ENCODE measurements at places on chromosomes 3 and 15.

DNA sequence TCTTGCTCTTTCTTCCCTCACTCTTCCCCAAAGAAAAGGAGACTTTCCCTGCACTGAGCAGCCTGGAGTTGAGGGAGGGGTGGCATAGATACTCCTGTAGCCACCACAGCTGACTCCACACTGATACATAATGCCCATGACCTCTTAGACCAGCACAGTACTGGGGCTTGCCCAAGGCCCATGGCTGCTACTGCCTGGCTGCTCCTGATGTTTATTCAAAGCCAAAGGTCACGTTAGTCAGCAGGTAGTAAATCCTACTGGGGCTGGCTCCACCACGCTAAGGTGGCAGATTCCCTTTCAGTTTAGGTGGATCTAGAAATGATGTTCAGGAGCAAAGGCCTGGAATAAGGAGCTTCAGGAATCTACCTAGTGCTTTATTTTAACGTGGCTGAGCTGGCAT is 212.7 kb downstream of the C3orf38 start:
- no peaks in the 10 kb centered on the region for H3K4me1 ChIP-seq
- no peak overlapping the region for H3K27ac ChIP-seq
- H3K27me3 ChIP-seq: no peaks in the 10 kb centered on the region

GRCh38 chr3:58535531-58536500 is 1.2 kb downstream of the ACOX2 start:
- no peak overlapping the region for H3K4me3 ChIP-seq
- DNase-seq: no peak
- H3K27me3 ChIP-seq: peaks cover 4% of the 10 kb centered on the region
- no peak overlapping the region for H3K27ac ChIP-seq
- no peaks in the 10 kb centered on the region for H3K36me3 ChIP-seq
- H3K4me1 ChIP-seq: no peaks in the 10 kb centered on the region

GRCh38 chr3:169939751-169940150 is 26.9 kb upstream of the SEC62 start:
- no peaks in the 10 kb centered on the region for H3K27me3 ChIP-seq
- H3K36me3 ChIP-seq: no peaks in the 10 kb centered on the region
- no peak overlapping the region for H3K27ac ChIP-seq
- DNase-seq: no peak

DNA sequence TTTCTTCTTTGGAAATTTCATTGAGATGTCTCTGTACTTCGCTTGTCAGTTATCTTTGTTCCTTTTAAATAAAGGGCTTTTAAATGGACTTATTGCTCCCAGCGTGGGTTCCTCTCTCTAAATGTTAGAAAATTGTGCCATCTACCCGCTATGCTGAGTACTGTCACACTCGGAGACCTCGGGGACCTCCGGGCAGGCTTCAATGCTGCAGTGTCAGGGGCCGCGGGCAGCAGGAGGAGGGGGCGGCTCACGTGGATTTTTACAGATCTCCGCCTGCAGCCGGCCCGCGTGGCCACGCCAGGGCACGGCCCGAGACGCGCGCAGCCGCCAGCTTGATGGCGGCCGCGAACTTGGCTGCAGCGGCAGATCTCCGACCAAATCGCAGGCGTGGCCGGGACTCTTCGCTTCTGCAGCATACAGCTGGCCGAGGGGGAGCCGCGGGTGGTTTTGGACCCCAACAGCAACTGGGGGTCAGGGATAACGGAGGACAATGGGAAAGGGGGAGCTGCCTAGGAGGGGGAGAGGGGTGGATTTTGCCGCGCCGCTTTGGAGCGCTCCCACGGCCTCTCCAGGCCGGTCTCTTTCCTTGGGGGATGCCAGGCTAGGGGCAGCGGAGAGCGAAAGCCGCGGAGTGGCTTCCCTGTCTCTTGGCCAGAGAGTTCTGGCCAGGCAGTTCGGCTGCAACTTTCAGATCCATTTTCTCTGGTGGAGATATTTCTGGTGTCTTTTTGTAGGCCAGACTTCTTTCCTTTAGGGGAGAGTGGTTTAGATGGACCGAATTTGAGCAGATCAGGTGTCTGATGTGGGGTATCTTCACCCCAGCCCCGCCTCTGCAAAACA is 15.3 kb downstream of the NR2F2 start:
- peaks cover 14% of the 10 kb centered on the region for H3K4me1 ChIP-seq
- peak overlapping the region; percentile 67 for H3K4me3 ChIP-seq
- no peaks in the 10 kb centered on the region for H3K36me3 ChIP-seq
- H3K27me3 ChIP-seq: peaks cover 51% of the 10 kb centered on the region
- H3K27ac ChIP-seq: no peak overlapping the region
- peak; percentile 71 for DNase-seq

DNA sequence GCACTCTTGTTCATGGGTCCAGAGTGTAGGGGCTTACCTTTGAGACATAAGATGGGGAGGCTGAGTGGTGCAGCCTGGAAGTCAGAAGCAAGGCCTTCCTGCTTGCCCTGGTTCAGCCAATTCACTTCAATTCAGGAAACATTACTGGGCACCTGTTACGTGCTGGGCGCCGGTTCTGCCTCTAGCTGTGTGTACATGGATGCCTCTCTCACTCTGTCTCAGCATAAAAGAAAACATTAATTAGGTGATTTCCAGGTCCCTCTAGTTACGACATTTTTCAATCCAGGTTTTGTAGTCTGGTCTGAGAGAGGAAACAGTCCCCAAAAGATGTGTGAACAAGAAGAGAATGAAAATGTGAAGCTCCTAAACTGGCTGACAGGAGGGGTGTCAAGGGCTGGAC is 1.2 kb downstream of the RTP1 start:
- no peak for DNase-seq
- H3K4me1 ChIP-seq: no peaks in the 10 kb centered on the region
- H3K4me3 ChIP-seq: no peak overlapping the region
- H3K36me3 ChIP-seq: no peaks in the 10 kb centered on the region
- no peak overlapping the region for H3K27ac ChIP-seq
- H3K27me3 ChIP-seq: no peaks in the 10 kb centered on the region

- DNase-seq: no peak
- peaks cover 9% of the 10 kb centered on the region for H3K27me3 ChIP-seq
- H3K27ac ChIP-seq: no peak overlapping the region
- H3K4me3 ChIP-seq: no peak overlapping the region
- no peaks in the 10 kb centered on the region for H3K36me3 ChIP-seq
Measured at GRCh38 chr15:80846031-80846815, 67.1 kb downstream of the CEMIP start.

- peaks cover 17% of the 10 kb centered on the region for H3K4me1 ChIP-seq
- DNase-seq: no peak
- no peak overlapping the region for H3K4me3 ChIP-seq
- H3K27me3 ChIP-seq: no peaks in the 10 kb centered on the region
Measured at GRCh38 chr3:178246004-178246403, 290.2 kb upstream of the KCNMB2 start.

- H3K4me3 ChIP-seq: no peak overlapping the region
- no peaks in the 10 kb centered on the region for H3K36me3 ChIP-seq
- H3K4me1 ChIP-seq: peaks cover 23% of the 10 kb centered on the region
- H3K27ac ChIP-seq: peak overlapping the region; percentile 8
- H3K27me3 ChIP-seq: peaks cover 19% of the 10 kb centered on the region
Measured at GRCh38 chr15:77030048-77030927, 35.4 kb downstream of the PSTPIP1 start.

DNA sequence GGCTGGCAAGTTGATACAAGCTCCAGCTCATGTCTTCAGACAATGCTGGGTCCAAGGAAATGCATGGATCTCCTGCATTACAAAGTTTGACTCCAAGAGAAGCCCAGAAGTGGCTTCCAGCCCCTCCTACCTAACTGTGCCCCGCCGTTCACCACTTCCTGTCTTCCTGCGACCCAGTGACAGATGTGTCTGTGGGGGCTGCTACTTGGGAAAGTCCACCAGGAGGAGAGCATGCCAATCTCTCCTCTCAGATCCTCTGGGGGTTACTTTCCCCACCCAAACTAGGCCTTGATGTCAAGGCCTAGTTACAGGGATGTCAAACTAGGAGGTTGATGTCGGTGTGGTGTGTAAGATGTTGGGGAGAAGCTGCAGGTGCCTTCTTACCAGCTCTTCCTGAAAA is 133.6 kb upstream of the RASGRP1 start:
- no peak for DNase-seq
- no peak overlapping the region for H3K4me3 ChIP-seq

GRCh38 chr3:42175386-42176240 is 84.5 kb downstream of the TRAK1 start:
- no peaks in the 10 kb centered on the region for H3K36me3 ChIP-seq
- no peak for DNase-seq
- H3K27me3 ChIP-seq: peaks cover 15% of the 10 kb centered on the region
- peak overlapping the region; percentile 43 for H3K4me3 ChIP-seq
- peak overlapping the region; percentile 56 for H3K27ac ChIP-seq

GRCh38 chr15:62457100-62457499 is 292.0 kb upstream of the C2CD4B start:
- peaks cover 13% of the 10 kb centered on the region for H3K4me1 ChIP-seq
- H3K27ac ChIP-seq: no peak overlapping the region
- no peak for DNase-seq
- no peak overlapping the region for H3K4me3 ChIP-seq
- peaks cover 5% of the 10 kb centered on the region for H3K27me3 ChIP-seq

- H3K4me1 ChIP-seq: no peaks in the 10 kb centered on the region
- peaks cover 9% of the 10 kb centered on the region for H3K36me3 ChIP-seq
- H3K27ac ChIP-seq: no peak overlapping the region
- H3K4me3 ChIP-seq: no peak overlapping the region
- no peaks in the 10 kb centered on the region for H3K27me3 ChIP-seq
Measured at GRCh38 chr15:96166223-96167200, 164.0 kb upstream of the NR2F2 start.

- H3K27me3 ChIP-seq: peaks cover 2% of the 10 kb centered on the region
- no peak overlapping the region for H3K27ac ChIP-seq
- no peak overlapping the region for H3K4me3 ChIP-seq
- DNase-seq: no peak
- no peaks in the 10 kb centered on the region for H3K36me3 ChIP-seq
- peaks cover 7% of the 10 kb centered on the region for H3K4me1 ChIP-seq
Measured at GRCh38 chr15:65612949-65613744, 2.2 kb upstream of the INTS14 start.

- no peaks in the 10 kb centered on the region for H3K36me3 ChIP-seq
- peaks cover 2% of the 10 kb centered on the region for H3K4me1 ChIP-seq
- H3K27me3 ChIP-seq: no peaks in the 10 kb centered on the region
- H3K4me3 ChIP-seq: no peak overlapping the region
- H3K27ac ChIP-seq: no peak overlapping the region
Measured at GRCh38 chr3:102715030-102715697, 280.3 kb downstream of the ZPLD1 start.

- peaks cover 9% of the 10 kb centered on the region for H3K4me1 ChIP-seq
- DNase-seq: no peak
- H3K27ac ChIP-seq: no peak overlapping the region
- H3K4me3 ChIP-seq: no peak overlapping the region
- H3K36me3 ChIP-seq: no peaks in the 10 kb centered on the region
- no peaks in the 10 kb centered on the region for H3K27me3 ChIP-seq
Measured at GRCh38 chr15:61216519-61216918, 12.6 kb downstream of the RORA start.

Data from glutamatergic neuron (in vitro differentiated cells).